ENCODE measurements at places on chromosomes 16 and 17.

- DNase-seq, result no peak
Observed at GRCh38 chr17:67053438-67054000, 9.2 kb downstream of the CACNG1 start.

DNA sequence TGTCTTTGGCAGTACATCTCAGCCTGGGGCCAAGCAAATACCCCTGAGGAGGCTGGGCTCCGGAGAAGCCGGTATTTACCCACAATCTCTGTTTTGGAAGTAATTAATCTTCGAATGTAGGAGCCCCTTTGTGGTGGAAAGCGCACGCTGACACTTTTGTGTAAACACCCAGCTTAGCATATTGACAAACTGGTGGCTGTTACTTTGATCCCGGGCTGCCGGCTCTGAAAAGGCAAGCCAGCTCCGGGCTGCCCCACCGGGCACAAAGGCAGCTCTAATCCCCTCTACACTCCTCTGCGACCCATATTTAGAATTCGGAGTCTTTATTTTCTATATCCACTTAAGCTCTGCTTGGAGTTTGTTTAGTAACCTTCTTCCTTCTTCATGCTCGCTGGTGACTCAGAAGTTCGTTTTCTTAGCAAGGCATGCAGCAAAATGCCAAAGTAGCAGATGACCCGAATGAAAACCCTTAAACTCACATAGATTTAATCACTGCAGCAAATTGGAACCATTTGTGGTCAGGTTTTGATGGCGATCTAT, 144.0 kb upstream of the IRX3 start:
- no peak for DNase-seq

GRCh38 chr17:27733773-27734172, 66.6 kb downstream of the NOS2 start:
- no peak for DNase-seq

- no peak for DNase-seq
Observed at GRCh38 chr17:14038206-14038605, 31.1 kb upstream of the COX10 start.

DNA sequence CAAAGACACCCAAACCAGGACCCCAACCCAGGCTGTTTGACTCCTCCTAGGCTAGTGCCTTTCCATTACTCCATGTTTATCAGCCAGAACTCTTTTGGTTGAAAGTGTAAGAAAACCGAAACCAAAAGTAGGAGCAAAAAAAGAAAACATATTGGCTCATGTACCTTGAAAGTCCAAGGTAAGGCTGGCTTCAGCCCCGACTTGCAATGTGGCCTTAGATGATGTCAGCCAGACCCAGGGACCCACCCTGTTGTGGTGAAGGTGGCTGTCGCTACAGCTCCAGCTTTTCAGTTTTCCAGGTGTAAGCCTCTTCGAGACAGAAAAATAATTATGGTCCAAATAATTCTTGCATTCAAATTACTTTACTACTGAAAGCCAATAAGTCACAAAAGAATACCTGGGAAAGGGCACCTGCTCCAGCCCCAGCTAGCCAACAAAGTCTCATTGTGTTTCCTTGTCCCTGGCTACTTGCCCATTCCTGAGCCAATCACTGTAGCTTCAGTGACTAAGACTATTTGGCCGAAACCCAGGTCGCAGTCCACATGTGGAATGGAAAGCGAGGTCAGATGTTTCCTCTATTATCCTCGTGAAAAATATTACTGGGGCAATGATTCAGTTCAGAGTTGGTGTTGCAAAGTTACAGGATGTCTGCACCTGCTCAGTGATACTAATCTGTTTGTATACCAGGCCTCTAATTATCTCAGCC, 20.7 kb downstream of the DNAH9 start:
- DNase-seq, result no peak

DNA sequence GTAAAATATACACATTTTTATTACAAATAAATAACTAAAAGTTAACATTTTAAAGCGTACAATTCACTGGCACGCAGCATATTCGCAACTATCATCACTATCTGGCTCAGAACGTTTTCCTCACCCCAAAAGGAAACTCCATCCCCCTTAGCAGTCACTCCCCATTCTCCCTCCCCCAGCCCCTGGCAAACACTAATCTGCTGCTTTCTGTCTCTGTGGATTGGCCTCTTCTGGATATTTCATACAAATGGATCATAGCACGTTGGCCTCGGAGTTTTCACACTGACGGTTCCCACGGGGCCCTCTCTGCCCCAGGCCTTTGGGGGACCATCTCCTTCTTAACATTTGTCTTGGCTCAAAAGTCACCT, 64.6 kb downstream of the RTN4RL1 start:
- DNase-seq, result no peak

DNA sequence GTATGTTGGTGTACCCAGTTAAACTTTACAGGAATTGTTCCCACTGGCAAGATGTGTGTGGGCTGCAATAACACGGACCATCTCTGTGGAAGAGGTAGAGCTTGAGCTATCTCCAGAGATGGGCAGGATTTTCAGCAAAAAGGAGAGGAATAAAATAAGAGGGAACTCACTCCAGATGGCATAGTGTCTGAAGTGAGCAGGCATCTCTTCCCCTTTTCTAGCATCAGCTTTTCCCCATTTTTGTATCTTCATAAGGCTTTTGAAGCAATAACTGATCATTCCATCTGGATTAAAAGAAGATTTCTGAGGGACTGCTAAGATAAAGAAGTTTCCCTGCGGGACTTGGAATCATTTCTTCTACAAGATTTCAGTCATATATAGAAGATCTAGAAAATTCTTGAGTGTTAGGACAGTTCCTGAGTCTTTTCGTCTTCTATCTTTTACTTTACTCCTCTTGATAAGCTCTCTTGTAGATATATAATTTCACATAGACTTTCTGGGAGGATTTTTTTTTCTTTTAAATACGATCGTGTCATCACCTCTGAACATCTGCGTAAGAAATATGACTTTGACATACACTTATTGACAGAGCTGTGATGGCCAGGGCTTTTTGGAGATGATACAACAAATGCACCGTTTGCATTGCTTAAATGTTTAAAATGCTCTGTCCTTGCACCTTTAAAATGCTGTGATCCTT, 2.1 kb downstream of the CPD start:
- DNase-seq, result no peak

DNA sequence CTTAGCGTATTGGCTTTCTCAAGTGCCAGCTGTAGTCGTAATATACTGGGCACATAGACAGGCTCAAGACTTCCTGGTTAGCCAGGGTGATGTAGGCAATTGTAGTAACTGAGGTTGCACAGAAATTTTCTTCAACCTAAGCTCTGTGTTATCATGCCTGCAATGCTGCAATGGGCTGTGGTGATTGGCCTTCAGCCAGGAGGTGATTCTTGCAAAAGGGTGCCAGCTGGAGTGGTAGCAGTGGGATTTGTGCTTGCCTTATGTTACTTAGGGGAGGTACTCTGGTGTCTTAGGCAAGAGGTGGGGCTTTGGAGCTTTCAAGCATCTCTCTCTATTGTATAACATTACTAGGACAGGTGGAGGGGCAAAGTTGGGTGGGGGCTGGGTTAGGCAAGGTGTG, 495.1 kb downstream of the CDH11 start:
- no peak for DNase-seq

- DNase-seq, result no peak
Observed at GRCh38 chr17:59353936-59354755, 22.7 kb downstream of the YPEL2 start.

- DNase-seq, result no peak
Observed at GRCh38 chr17:68101987-68102314, 66.4 kb downstream of the KPNA2 start.

DNA sequence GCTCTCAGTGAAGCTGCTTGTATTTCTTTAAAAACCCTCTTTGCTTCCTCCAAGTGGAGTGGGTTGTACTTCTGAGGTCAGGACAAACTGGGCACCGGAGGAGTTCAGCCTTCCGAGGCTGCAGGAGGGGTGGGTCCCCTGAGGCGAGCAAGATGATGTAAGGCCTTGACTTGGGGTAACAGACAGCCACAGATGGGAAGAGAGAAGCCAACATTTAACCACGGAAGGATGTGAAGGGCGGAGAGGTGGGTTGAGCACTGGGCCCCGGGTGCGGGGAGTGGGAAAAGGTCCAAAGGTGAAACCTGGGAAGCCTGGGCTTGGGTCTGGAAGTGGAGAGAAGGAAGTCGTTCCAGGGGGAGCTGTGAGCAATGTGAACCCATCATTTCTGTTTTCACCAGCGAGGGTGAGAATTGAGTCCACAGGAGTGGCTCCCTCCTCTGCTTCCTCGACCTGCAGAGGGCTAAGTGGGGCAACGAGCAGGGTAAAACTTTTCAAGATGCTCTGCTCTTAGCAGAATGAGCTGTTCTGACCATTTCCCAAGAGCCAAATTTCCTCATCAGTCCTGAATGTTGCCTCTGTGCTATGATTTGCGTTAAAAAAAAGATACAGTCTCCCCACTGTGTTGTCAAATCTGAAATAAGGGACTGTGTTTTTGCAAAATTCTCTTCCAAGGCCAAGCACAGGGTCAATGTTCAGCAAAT, 137.7 kb upstream of the CRHR1 start:
- no peak for DNase-seq

DNA sequence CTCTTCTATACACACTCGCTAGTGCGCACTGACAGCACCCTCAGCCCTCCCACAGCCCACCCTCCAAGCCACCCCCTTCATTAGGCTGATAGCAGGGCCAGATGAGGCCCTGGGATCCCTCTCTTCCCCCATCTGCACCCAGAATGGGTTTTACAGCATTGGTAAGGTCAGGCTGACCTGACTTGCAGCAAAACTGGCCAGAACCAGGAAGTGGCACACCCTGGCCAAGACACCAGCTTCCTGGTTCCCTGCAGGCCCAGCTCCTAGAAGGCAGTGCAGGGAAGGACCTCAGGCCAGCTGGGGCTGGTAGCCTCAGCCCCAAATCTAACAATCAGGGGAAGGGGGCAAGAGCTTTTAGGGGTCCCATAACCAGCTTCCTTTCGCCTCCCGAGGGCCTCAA, 50.0 kb upstream of the MRPS23 start:
- no peak for DNase-seq

DNA sequence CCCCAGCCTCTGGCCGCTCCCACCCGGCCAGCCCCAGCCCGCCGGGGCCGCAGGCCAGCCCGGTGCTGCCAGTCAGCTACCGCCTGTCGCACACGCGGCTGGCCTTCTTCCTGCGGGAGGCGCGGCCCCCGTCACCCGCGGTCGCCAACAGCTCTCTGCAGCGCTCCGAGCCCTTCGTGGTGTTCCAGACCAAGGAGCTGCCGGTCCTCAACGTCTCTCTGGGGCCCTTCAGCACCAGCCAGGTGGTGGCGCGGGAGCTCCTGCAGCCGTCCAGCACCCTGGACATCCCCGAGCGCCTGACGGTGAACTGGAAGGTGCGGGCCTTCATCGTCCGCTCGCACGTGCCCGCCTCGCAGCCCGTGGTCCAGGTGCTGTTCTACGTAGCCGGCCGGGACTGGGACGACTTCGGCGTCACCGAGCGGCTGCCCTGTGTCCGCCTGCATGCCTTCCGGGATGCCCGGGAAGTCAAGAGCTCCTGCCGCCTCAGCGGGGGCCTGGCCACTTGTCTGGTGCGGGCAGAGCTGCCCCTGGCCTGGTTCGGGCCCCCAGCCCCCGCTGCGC, 46.8 kb downstream of the TMEM132E start:
- no peak for DNase-seq

- DNase-seq, result no peak
Observed at GRCh38 chr17:77312061-77312701, 171.4 kb downstream of the SEC14L1 start.

GRCh38 chr17:49218941-49219913, 8.7 kb downstream of the ABI3 start:
- DNase-seq, result peak; percentile 70

- no peak for DNase-seq
Observed at GRCh38 chr16:66014221-66014620, 352.3 kb upstream of the CDH5 start.

- DNase-seq, result no peak
Observed at GRCh38 chr16:24635900-24636610, 93.4 kb upstream of the TNRC6A start.

- DNase-seq, result no peak
Observed at GRCh38 chr17:37826497-37827430, 81.9 kb upstream of the HNF1B start.

GRCh38 chr17:27554152-27554551, 76.8 kb upstream of the LGALS9 start:
- no peak for DNase-seq

DNA sequence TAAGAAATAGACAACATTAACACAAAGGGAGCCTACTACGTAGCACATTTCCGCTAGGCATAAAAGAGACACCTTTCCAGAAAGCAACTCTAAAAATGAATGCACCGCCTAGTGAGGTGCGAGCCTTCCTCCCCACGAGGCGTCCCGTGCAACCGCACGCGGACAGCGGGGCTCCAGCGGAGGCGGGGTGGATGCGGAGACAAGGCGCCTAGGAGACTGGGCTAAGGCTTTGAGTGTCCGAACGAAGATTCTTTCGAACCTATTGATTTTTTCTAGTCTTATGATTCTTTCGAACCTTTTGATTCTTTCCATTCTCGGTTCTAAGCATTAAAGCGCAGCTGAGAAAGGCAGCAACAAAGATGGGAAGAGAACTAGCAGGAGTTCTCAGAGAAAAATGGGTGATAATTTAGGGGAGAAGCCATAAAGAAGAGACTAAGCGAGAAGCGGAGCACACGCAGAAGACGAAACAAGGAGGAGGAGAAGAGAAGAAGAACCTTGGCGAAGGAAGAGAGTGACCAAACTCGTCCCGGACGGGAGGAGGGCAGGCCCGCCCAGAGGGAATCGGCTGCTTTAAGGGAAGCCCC, 394 bp upstream of the CPD start:
- peak; percentile 54 for DNase-seq

GRCh38 chr16:65409510-65409909, 287.6 kb upstream of the CDH11 start:
- DNase-seq, result no peak

GRCh38 chr17:81814748-81815645, 11.0 kb downstream of the GCGR start:
- DNase-seq, result no peak

GRCh38 chr17:33671491-33671890, 378.4 kb upstream of the ASIC2 start:
- no peak for DNase-seq

DNA sequence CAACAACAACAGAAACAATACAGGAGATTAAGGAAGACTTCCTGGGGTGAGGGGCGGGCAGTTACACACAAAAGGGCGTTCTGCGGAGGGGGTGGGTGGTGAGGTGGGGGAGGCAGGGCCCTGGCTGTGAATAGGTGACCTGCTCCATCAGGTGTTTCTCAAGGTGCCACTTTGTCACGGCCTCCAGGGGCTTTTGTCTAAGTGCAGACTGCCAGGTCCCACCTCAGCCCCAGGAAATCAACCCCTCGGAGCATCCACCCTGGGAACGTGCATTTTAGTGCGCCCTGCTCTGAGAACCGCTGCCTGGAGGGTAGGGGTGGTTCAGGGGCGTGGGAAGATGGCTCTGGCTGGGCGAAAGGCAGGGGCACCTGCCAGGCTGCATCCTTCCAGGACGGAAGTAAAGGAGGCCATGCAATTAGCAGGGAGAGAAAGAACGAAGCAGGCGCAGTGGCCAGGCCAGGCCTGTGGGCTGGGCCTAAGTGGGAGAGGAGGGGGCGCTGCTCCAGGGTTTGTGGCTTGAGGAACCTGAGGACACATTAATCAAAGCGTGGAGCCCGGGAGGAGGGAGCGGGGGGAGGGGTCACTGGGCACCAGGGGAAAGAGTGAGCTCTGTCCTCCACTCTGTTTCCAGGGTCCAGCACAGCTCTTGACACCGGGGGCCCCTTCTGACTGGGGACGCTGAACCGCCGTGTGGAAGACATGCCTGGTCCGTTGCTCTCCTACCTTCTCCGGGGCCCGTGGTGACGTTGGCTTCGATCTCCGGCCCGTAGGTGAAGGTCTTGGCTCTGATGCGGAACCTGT, 49.4 kb upstream of the CDC42EP4 start:
- no peak for DNase-seq

- DNase-seq, result no peak
Observed at GRCh38 chr17:19672009-19672750, 23.6 kb downstream of the ALDH3A2 start.

GRCh38 chr16:77414752-77415231, 20.0 kb downstream of the ADAMTS18 start:
- no peak for DNase-seq

Measured in CD8-positive, alpha-beta memory T cell (primary cell).